T-helper 1 cell (primary cell): ENCODE measurements at places on chromosomes 1 and 21.

GRCh38 chr1:19044975-19045831 lies 88.7 kb upstream of the IFFO2 start:
- DNase-seq, result no peak

DNA sequence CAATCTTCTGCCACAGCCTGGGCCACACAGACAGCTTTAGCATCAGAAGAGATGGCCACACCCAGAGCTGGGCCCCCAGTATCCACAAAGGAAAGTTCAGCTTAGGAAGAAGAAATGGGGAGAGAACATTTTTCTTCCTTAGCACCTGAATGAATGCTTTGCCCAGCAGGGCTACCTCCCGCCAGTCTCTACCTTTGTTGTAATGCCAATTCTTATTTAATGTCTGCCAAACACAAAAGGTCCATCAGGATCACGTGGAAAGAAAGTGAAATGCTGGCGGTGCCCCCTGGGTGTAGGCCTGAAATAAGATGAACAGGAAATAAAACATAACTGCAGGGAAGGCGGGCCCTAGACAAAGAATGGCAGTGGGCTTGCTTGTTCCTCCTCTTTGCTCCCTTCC lies 125.6 kb downstream of the CACNA1E start:
- DNase-seq, result no peak

DNA sequence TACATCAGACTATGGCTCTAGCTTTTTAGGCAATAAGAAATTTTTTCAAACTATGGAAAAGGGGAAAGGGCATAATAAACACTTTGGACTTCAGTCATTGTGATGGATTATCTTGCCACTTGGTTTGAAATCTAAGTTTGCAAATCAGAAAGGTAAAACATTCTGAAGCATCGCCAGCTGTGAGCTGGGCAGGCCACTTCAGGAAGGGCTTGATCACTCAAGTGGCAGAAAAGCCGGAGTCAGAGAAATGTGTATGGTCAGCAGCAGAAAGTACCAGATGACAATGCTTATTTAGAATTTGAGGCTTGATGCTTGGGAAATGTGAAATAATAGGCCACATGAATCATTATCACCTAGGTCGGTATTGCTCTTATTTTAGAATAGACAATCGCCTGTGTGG lies 79.7 kb downstream of the ZNF648 start:
- no peak for DNase-seq

GRCh38 chr1:38727684-38728584 lies 131.6 kb downstream of the RRAGC start:
- DNase-seq, result no peak

GRCh38 chr1:17170571-17170970 lies 34.4 kb upstream of the PADI1 start:
- no peak for DNase-seq

- no peak for DNase-seq
Measured at GRCh38 chr1:53415432-53415831, 43.8 kb upstream of the DMRTB1 start.

- DNase-seq, result no peak
Measured at GRCh38 chr21:31974454-31974985, 101.7 kb downstream of the HUNK start.

DNA sequence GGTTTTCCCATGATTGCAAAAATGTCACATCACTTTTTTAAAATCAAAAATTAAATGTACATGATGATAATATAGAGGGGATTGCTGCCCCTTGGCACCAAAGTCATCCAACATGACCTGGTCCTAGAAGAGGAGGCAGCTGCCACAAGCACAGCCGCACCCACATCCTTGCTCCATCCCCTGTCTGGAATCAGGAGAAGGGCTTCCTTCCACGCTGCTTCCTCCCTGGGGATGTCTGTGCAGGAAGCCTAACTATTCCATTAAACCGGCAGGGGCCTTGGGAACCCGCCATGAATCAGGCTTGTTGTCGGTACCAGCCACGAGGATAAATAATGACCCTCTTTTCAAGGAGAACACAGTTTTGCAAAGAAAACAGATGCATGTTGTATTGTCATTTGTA lies 68.7 kb upstream of the AJAP1 start:
- no peak for DNase-seq

- DNase-seq, result no peak
Measured at GRCh38 chr1:108858230-108858950, 1.5 kb upstream of the AKNAD1 start.

DNA sequence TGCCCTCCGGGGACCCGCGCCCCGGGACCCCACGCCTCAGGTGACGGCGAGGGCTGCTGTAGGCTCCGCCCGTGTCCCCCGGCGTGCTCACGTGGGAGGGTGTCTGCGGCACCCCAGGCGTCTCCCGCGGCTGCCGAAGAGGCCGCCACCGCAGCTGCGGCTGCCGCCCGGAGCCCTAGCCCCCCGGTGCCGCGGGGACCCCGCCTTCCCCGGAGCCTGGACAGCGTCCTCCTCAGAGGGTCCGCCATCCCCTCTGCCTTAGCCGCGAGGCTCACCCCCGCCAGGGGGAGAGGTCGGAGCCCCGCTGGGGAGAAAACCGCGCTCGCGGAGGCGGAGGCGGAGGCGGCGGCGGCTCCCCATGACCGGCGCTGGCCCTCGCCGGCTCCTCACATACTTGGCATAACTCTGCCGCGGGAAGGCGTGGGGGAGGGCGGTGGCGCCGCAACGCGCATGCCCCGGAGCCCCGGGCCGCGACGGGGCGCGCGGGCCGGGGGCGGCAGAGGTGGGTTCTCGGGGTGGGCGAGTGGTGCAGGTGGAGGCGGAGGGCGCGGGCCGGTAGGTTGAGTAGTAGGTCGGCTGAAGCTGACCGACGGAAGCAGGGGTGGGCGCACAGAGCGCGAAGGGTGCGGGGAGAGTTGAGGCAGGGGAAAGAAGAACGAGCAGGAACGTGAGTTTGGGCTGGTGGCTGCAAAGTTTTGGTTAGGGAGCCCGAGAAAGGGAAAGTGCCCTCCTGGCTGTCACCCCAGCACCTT lies 700 bp upstream of the SYDE2 start:
- DNase-seq, result peak; percentile 70

- DNase-seq, result no peak
Measured at GRCh38 chr1:93700532-93701469, 19.2 kb upstream of the BCAR3 start.

GRCh38 chr1:230857822-230858221 lies 10.5 kb downstream of the C1orf198 start:
- no peak for DNase-seq

DNA sequence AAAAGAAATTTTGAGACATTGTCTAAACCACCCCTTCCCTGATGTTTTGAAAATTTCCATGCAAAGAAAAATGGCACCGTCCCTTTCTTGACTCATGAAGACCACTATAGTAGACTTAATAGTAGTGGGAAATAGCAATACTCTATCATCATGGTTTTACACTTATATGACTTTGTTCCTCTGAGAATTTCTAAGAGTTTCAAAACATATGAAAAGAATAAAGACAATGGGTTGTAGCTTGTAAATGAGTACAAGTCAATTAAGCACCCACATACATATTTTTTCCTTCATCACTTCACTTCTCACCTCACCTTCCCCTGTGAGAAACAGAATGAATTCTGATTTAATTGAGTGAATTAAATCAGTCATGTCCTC lies 151.7 kb downstream of the LYPLAL1 start:
- no peak for DNase-seq

DNA sequence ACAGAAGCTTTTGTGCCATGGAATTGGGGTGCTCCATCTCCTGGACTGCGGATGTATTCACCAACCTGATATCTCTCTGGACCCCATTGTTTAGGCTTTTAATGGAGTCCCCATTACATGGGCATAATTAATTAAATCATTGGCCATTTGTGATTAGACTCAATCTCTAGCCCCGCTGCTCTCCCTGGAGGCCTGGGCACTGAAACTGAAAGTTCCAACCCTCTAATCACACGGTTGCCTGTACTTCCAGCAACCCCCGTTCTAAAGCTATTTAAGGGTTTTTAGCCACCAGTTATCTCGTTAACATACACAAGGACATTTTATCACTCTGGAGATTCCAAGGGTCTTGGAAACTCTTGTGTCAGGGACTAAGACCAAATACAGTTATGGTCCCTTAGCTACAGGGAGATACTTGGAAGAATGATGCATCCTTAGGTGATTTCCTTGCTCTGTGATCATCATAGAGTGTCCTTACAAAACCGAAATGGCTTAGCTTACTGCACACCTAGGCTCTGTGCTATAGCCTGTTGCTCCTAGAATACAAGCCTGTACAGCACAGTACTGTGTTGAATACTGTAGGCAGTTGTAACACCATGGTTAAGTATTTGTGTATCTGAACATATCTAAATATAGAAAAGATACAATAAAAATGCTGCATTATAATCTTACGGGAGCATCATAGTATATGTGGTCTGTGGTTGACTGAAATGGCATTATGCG lies 71.8 kb downstream of the VPS13D start:
- no peak for DNase-seq

DNA sequence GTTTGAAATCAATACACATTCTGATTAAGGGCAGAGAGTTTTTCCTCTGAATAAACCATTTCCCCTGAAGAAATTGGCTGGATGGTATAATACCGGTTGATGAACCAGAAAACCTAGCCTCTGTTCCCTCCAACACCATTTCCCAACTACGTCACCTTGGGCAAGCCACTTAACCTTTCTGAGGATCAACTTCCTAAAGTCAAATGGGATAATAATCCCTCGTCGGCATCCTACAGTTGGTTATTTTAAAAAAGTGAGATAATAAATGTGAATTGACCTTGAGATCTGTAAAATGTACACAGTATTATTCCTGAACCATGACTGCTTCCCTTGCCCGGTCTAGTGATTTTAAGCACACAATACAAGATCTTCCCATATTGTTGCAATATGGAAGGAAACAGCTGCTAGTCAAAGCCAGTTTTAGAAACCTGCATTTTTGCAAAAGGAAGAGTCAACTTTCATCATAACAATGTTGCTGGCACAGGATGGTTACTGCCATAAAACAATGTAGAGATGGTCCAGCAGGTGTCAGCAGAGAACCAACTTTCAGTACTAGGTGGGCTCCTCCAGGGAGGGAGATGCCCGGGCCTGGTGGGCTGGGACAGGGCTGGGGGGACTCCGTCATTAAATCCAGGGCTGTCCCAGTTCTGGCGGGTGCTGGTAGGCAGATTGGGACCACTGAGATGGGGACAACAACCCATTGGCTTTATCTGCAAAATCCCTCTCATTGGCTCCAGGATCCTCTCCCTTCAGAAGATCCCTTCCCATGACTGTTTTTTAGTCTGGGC lies 5.2 kb upstream of the HLX start:
- DNase-seq, result no peak

DNA sequence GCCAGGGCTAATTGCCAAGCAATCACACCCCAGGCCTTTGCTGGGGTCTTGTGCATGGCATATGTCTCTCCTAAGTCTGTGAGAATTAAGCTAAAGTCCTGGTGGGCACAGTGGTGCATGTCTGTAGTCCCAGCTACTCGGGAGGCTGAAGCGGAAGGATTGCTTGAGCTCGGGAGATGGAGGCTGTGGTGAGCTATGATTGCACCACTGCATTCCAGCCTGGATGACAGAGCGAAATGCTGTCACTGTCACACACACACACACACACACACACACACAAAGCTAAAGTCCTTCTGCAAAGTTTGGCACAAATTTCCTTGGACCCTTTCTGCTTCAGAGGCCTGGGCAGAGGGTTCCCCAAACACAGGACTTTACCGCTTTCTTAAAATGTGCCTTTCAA lies 31.3 kb upstream of the DNAJC11 start:
- no peak for DNase-seq

GRCh38 chr1:1752190-1752589 lies 26.1 kb downstream of the NADK start:
- no peak for DNase-seq

DNA sequence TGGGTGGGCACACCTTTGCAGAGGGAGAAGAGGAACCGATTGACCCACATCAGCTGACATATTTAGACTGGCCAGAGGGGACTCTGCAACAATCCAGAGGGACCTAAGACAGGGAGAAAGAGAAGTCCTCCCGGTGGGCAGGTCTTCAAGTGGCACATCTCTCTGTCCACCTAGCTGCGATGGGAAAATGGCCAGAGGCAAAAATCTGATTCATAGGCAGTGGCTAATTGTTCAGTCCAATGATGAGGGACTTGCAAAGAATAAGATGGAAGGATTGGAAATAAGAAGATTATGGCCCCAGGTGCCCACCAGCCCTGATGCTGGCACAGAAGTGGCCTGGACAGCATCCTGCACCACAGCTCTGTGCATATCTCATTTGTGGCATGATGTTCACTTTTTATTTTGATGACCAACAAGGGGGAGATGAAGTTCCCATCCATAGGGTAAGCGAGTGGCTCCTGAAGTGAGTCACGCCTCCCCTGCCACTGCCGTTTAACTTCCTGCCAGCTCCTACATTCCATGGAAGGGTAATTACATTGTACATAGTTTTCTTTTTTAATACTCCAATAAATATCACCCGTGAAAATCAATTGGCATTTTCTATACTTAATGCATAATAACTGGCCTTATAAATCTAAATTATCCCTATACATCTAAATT lies 659.6 kb downstream of the MATN1 start:
- DNase-seq, result no peak

GRCh38 chr1:38125016-38125415 lies 78.4 kb upstream of the POU3F1 start:
- no peak for DNase-seq

DNA sequence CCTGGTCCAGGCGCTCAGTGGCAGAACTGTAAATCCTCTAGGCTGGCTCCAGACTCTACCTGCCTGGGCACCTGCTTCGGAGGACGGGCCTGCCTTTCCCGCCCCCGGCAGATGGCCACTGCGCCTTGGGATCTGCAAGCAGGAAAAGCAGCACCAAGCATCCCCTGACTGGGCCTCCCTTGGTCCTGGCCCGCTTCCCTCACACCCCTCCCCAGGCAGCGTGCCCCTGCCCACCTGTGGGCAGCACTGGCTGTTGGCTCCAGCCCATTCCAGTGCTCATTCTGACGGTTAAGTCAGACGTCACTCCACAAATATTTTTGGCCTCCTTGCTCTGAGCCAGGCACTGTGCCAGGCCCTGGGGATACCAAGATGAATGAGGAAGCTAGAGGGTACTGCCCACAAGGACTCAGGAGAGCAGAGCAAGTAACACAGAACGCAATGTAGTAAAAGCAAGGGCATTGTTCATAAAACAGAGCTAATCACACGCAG lies 22.0 kb upstream of the BLACAT1 start:
- DNase-seq, result no peak

- DNase-seq, result no peak
Measured at GRCh38 chr1:43716559-43717281, 9.4 kb downstream of the ST3GAL3 start.

- no peak for DNase-seq
Measured at GRCh38 chr21:37128076-37128475, 55.0 kb downstream of the TTC3 start.

DNA sequence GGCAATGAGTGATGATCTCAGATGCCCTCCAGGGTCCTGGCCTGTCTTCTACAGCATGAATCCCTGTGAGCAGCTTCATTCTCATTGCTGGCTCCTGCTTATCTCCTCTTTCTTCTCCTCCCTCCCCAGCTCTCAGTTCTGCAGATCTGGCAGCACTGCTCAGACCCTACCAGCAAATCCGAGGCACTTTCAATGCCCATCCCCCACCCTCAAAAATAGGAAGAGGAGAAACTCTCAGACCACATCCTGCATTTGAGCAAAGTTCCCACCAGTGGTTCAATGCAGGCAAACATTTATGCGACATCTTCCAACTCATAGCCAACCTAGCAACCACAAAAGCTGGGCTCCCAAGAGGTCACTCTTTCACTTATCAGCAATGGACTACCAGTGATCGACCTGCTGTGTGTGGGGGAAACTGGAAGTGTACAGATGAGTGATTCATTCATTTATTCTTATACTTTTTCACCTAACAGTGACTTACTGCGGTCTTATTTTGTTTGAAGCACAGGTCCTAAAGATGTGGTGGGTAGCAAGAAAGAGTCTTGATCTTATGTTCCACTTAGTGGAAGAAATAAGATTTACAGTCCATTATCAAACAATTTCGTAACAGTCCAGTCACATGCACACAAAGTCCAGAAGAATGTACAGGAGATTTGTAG lies 5.8 kb upstream of the CHI3L2 start:
- DNase-seq, result no peak
